ENCODE measurements at places on chromosomes 16 and 17.

DNA sequence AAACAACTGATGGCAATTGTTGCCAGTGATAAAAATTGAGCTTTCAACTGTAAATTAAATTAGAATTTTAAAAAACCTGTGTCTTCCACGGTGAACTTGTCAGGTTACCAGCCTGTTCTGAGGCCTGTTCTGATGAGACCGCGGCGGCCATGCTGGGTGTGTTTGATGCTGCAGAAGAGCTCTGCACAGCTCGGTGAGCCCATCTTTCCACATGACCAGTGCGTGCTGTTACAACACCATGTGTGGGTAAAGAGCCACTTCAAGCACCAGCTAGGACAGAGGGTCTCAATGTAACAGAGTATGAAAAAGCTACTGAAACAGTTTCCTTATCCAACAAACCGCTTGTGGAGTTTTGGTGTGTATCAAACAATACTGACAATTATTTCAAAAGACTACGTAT, 48.5 kb downstream of the RPTOR start:
- DNase-seq, result no peak

DNA sequence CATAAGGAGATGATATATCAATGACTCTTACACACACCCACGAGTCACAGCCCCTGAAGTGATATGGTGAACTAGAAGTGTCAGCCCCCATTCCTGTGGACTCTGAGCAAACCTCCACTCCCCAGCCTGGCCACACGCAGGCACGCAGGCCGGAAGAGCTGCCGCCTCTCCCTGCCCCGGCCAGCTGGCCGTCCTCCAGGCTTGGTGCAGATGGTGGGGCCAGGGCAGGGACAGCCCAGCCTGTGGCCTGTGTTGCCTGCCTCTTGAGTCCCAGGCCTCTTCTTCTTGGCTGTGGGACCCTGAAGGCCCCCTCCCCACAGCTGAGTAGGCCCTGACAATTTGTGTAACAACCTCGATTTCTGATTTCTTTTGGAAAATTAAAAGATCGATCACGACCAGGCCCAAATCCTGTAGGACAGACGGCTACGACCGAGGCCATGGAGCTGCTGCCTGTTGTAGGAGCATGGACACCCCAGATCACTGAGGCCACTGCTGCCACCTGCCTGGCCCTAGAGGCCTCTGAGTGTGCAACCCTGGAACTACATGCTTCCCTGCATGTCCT, 10.0 kb upstream of the MPRIP start:
- no peak for DNase-seq

- DNase-seq, result no peak
Measured at GRCh38 chr17:33389504-33390135, 96.5 kb upstream of the ASIC2 start.

GRCh38 chr16:79066561-79066960, 534.0 kb downstream of the MAF start:
- no peak for DNase-seq

- no peak for DNase-seq
Measured at GRCh38 chr17:78838574-78839005, 2.0 kb downstream of the USP36 start.

DNA sequence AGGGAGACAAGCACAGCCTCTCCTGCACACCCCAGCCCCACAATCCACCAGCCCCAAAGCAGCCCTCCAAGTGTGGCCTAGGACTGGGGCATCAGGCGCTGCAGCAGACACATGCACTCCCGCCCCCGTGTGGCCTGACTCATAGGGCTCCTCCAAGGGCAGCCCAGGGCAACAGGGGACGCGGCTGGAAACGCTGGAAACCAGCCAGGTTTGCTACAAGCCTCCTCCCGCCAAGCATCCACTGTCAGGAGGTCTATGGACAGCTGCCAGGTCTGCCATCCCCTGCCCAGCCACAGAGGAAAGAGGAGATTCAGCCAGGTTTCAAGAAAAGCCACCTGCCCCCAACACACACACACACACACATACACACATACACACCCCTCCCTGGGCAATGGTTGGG, 25.8 kb downstream of the SRCIN1 start:
- no peak for DNase-seq

- no peak for DNase-seq
Measured at GRCh38 chr17:37026531-37026869, 77.7 kb downstream of the AATF start.

DNA sequence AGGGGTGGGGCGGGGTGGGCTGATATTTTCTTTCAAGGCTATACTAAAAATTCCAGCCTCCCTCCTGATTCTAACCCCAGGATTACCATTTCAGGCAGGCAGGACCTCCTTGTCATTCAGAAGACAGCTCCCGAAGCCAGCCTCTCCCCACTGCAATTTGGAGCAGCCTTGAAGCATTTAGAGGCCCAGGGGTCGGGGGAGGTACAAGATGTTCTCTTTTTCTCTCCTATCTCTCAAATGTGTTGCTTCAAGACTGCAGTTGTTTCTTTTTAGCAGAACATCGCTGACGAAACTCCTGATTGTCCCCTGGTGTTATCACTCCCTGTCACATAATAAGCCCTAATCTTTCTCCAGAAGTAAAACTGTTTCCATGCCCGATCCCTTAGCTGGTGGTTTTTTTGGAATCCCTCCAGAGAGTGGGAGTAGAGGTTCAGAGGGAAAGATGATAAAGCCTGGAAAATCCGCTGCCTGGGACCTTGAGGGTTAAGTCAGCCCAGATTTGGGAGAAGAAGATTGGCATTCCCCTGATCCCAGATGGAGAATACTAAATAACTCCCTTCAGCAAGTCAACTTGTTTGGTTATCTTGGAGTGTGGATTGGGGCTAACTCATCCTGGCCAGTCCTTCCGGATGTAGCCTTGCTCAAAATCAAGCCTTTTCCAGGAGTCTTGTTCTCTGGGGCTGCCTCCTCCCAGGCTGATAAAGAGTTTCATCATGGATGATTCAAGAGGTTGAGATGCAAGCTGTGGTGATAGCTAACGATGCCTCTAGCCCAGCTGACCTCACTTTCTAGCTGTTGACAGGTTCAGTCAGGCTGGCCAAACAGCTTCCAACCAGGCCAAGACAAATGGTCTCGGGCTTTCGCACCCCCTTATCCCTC, 71.3 kb downstream of the SOX9 start:
- no peak for DNase-seq

- no peak for DNase-seq
Measured at GRCh38 chr16:72066747-72067146, 3.7 kb downstream of the HPR start.

All from stimulated activated CD4-positive, alpha-beta T cell treated with anti-CD3 and anti-CD28 coated beads, Interleukin-2, amount 100 ng/mL, for 24 hours (primary cell).